Activated CD8-positive, alpha-beta T cell treated with anti-CD3 and anti-CD28 coated beads for 36 hours (primary cell): ENCODE measurements at places on chromosomes 1 and 21.

DNA sequence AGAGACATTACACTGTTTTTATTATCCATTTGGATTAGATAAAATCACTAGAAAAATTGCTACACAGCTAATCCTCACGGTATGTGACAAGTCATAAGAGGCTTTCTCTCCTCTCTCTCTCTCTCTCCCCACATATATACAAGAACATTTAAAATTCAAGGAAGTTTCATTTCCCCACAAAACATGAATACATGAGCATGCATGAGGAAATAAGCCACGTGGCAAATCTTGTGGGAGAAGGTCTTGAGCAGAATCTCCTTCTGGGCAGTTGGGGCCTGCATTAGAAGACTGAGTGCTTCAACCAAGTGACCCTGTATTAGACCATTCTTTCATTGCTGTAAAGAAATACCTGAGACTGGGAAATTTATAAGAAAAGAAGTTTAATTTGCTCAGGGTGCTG, 1313.1 kb downstream of the MRPL39 start:
- DNase-seq = no peak

DNA sequence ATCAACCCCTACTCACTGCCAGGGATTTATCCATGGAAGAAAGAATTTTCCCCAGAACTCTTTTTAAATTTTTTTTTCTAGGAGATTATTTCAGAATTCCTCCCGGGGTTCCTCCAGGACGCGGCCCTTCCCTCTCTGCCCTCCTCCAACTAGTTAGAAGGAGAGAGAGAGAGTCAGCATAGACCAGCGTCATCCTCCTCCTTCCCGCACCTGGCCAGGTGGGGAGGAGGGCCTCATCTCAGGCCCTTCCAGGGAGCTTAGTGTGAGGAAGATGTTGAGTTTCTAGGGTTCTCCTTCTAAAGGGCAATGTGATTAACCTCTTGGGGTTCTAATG, 63.6 kb downstream of the CDK18 start:
- no peak for DNase-seq

- no peak for DNase-seq
Measured at GRCh38 chr1:56068908-56069307, 510.5 kb downstream of the PLPP3 start.

DNA sequence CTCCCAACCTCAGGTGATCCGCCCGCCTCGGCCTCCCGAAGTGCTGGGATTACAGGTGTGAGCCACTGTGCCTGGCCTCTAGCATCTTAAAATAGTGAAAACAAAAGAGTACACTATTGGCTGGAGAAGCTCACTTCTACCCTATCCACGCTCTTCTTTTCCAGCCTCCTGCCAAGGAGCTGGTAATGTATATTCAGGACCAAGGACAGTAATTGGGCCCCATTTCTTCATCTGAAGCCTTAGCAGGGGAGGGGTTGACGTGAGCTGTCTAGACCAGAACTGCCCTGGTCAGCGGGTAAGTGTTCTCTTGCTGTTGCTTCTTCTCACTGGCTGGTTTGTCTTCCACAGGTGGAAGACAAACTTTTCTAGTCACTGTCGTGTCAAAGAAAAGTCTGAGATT, 70.2 kb downstream of the DNM3 start:
- DNase-seq = no peak

- no peak for DNase-seq
Measured at GRCh38 chr1:173448945-173449344, 28.2 kb upstream of the PRDX6 start.

DNA sequence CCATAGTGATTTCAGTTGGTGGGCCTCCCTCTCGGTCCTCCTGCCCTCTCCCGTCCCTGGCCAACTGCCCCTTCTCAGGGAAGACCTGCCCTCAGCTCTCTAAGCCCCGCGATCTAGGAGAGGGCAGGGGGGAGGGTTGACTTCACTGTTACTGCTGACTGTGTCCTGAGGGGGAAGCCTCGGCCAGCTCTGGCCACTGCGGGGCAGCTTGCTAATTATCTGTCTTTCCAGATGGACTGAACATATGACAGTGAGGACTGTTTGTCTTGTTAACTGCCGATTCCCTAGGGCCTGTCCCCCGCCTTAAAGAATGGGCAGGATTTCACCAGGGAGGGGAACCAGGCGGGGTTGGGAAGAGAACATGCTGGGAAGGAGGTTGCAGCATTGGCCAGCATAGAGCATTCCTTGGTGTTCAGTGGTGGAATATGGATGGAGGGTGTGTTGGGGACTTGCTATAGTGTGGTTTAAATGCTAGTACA, 22.9 kb downstream of the NIPAL3 start:
- no peak for DNase-seq

DNA sequence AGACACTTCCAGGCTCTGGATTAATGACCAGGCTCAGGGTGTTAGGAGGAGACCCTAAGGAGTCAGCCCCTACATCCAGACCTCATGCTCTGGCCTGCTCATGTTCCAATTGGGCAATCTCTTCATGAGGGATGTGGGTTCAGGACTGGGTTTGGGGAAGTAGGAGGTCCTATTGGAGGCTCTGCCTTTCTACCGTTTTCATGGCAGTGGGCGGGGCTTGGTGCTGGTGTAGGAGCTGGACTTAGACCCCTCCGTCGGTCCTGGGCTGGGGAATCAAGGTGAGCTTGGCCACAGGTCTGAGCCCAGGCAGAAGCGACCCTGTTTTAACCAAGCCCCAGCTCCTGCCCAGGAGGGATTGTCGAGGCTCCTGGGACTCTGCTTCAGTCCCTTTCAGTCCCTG, 123.4 kb downstream of the PRDM16 start:
- no peak for DNase-seq

GRCh38 chr1:172382990-172383389, 37.5 kb upstream of the C1orf105 start:
- DNase-seq = no peak

DNA sequence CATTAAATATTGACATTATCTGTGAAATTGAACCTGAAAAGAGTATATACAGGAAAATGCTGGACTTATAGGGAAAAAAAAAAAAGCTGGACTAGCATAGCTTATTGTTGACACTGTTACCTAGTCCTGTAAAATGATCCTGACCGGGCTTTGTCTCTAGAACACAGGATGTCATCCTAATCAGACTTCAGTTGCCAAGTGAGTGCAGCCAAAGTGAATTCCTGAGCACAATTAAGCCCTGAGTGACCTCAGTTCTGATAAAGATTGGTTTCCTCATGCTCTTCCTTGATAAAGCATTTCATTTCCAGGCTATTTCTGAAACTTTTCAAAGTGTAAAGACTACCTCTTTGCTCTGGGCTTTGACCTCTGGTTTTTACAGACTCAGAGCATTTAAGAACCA, 19.8 kb downstream of the SELP start:
- no peak for DNase-seq

DNA sequence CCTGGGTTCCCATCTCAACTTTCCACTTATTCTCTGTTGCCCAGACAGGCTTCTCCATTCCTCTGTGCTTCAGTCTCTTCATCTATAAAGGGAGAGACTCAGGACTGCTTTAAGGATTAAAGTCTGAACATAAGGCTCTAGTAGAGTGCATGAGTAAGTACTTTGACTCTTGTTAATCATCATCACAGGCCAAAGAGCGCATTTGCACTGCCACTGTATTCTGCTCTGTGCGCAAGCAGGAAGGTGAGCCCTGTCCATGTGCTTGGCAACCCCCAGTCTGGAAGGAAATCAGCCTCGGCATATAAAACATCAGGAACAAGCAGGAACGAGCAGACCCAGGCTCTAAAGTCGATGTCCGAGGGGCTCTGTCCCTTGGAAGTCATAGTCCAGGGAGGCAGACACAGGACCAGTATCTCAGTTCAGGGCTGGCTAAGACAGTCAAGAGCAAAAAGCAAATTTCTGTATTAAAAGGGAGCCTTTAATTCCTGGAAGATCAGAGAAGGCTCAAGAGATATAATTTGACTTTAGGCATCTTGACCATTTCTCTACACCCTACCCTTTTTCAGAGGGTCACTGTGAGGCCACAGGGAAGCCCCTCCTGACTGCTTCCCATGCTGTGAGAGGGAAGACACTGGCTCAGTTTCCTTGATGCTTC, 131.2 kb downstream of the TRABD2B start:
- DNase-seq = no peak

- DNase-seq = peak; percentile 52
Measured at GRCh38 chr21:43913928-43914327, 48.9 kb downstream of the AGPAT3 start.

DNA sequence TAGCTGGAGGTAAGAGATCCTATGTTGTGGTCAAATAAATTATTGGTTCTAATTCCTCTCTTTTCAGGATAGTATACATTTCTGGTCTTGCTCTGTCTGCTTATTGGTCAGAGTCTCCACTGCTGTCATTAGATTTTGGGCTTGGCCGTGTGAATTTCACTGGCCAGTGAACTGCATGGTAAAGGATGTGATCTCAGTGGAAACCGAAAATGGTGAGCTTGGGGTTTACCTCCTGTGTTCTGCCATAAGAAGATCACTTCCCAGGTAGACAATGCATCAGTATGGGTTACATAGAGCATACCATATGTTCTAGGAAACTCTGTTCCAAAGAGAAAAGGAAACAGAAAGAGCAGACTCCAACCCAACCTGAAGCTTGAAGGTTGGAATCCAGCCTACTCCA, 1123.3 kb upstream of the B3GALT2 start:
- DNase-seq = no peak

DNA sequence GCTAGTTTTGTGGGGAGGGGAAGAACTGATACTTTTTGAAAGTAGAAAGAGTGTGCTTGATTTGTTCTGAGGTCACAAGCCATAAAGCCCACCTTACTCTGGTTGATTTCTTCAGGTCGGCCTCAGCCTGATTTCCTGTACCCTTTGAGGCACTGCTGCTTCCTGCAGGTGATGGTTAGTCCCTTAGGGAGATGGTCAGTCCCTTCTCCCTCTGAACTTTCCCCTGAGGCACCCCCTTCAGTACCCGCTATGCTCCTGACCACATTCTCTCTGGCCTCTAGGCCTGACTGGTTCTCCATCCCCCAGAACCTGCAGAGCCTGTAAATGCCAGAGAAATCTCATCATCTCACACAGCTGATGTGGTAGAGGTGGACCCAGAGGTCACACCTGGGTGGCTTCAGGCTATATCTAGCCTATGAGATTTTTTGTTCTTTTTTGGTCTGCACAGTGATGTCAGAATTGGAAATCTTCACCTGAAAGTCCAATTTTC, 15.0 kb upstream of the ID3 start:
- DNase-seq = no peak

GRCh38 chr1:182713939-182714338, 29.6 kb upstream of the RGS8 start:
- DNase-seq = peak; percentile 61

DNA sequence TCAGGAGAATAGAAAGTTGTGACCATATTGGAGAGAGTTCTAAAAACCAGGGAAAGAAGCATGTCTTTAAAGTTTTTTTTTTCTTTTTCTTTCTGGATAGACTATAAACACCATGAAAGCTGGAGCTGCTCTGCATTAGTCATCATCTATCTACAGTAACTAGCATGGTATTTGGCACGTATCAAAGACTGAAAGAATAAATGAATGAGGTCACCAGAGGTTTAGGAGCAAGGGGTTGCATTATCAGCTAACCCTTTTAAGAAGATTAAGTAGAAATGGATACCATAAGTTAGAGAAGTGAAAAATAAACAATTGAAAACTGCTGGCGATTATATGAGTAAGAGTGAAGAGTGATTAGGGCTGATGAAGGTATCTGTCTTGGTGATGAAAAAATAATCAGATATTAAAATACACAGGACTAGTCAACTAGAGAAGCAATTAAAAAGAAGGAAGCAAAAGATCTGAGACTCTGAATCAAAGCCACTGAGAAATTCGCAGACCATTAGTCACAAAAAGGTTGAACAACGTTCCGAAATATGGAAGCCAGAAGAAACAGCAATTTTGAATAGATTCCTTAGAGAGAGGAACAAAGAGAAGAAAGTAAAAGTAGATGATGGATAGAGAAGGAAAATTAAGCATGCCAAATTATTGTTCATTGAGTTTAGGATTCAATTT, 536.4 kb downstream of the DPYD start:
- DNase-seq = no peak

DNA sequence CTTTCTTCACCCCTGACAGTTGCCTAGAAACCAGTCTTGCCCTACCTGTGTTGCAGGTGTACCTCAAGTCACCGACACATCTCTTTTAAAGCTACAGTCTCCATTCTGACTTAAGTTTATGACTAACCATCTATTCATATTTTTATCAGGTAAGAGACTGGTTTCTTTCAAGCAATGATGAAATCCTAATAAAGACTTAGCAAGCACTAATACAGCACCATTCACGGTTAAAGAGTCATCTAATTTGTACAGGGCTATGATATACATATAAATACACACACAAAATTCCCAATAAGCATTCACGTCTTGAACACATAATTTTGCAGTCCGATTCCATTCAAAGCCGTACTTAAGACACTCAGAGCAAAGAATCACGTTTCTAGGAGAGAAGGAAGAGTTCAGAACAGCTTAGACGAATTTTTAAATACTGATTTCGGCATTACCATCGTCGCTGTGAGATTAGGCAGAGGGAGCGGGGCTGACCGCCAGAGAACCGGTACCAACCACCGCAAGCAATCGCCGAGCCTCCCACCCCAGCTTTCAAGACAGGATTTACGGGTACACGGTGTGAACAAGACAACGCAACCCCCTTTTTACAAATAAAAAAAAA, 943 bp downstream of the ERRFI1 start:
- DNase-seq = no peak

DNA sequence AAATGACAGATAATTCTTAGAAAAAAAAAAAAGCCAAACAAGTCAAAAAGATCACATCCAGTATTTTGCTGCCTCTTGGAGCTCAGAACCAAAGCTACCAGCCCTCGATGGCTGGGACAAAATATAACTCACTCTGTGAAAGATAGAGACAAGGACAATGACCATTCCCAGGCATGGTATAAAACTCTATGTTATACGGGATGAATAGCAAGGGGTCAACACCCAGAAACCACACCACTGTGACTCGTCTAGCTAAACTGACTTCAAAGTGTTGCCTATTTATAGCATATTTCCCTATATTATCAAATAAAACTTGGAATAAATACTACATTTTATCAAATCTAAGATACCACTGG, 10.1 kb downstream of the TMEM63A start:
- no peak for DNase-seq

DNA sequence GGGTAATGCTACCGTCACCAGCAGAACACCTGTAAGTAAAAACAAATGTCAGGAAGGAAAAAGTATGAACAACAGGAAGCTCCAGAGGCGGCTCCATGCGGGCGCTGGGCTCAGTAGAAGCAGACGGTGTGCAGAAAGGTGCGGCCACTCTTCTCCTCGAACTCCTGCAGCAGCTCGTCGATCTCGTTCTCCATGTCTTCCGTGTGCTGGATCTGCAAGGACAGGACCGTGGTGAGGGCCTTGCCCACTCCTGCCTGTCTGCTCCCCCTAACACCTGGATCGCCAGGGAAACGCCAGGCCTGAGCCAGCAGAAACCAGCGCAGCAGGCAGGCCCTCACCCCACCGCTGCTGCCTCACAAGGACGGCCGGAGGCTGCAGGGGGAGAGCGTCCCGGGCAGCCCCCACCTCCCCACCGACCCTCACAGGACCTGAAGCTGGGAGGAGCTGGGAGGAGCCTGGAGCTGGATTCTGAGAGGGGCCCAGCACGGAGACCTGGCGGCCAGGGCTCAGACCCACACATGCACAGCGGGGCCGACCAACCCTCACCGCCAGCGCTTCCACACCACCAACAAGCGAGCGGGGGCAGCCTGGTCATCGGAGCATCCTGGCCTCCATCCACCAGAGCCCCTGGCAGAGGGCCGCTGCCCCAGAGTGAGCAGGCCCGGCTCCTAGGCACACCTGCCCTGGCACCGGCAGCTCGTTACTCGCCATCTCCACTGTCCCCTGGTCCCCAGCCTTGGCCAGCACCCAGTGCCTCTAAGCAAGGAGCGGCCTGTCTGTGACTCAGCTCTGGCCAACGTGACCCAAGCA, 1.7 kb upstream of the TMEM240 start:
- no peak for DNase-seq
